ENCODE measurements at places on chromosomes 2 and 18. TPM values are rescaled to one million over a fixed set of nuclear protein-coding genes. Genes with fewer than 3 reads are reported as not detected.
A peak's percentile ranks its signal among the peaks of the same experiment; 100 is the strongest.

SERPINB4 gene
- polyA plus RNA-seq: not detected

GRCh38 chr18:48868468-48869466 lies 82.0 kb downstream of the SMAD7 start:
- no peak for DNase-seq

DNA sequence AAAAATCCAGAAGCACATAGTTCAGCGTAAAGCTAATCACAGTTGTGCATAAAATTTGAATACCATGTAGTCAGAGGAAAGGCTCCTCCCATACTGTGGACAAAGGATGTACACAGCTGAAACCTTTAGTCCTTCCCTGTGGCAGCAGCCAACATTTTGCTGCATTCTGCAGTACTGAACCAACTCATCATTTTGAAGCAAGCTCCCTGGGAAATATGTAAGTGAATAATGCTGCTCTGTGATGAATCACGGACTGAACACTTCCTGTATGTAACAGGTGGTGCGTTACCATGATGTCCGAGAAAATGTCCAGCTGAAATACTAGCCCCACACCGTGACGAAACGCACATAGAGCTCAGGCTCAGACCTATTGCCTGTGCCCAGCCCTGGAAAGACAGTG lies 421.1 kb upstream of the RAB12 start:
- no peak for DNase-seq

DNA sequence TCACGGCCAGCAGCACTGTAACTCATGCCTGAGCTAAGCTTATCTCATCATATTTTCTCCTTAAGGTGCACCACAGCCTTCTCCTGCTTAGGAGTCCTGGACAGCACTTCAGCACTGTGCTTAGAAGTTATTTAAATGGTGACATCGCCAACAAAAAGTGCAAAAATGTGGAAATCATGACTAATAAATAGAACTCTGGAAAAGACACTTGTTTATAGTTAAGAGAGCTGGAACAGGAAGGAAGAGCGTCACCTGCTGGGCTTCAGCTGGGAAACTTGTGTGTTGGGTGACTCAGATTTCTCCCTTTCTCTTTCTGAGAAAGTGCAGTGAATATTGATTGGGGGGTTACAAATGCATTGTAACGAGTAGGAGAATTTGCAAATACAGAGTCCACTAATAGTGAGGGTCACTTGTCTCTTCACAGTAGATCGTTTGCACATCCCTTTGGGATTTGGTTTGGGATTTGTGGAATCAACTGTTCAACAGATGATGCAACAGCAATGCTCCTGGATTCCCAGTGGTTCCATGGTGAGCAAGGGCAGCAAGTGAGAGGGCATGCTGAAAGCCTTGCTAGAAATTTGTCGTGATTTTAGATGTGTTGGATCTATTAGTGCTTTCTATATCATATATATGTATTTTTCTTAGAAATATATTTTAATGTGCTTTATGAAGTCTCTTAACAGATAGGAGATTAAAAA lies 84.2 kb downstream of the DOK6 start:
- peak; percentile 55 for DNase-seq

DNA sequence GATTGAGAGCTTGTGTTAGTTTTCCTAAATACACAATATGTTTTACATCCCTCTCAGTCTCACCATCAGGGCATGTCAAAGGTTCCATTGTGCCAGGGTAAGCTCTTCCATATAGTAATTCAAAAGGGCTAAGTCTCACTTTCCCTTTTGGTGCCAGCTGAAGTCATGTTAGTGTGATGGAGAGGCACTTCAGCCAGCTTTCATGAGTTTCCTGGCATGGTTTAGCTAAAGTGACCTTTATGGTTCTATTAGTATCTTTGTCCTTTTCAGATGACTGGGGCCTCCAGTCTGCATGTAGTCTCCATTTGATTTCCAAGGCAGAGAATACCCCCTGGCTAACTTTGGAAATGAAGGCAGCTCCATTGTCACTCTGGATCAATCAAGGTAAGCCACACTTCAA lies 27.2 kb downstream of the NAT8 start:
- DNase-seq: no peak

- DNase-seq: no peak
These were observed 13.1 kb downstream of the EIF4E2 start for GRCh38 chr2:232563580-232563979.

DNA sequence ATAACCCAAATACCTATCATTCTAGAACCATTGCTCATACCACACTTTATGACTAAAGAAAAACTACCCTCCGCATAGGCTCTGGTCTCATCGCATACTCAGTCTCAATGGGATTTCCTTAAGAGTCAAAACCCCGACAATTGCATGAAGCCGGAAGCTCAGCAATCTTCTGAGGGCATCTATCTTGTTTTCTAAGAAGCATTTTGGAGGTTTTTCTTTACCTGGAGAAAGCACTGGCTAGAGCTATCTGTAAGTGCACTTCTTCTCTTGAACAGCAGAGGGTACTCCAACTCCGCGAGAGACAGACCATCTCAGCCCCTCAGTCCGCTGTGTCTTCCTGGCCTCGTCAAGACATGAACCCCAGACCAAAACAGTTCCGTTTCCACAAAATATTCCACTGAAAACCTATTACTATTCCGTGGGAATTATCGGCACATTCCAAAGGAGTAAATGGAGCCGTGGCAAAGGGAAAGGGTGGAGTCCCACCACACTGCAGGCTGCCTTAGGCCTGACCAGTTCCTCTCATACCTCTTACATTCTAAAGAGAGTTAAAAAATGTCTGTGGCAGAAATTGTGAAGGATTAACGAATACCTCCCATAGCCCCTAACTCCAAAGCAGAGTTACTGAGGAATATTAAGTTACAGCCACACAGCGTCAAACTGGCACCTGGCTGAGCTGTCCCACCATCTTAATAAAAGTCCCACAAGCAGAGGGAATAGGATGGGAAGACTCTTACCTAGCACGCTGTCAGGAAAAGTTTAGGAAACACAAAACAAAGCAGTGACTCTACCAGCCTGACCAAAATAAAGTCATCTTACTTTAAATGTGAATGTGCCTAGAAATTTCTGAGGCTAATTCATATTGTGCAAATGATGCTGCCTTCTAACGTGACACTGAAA lies 325.6 kb upstream of the VRK2 start:
- DNase-seq: peak; percentile 61

DNA sequence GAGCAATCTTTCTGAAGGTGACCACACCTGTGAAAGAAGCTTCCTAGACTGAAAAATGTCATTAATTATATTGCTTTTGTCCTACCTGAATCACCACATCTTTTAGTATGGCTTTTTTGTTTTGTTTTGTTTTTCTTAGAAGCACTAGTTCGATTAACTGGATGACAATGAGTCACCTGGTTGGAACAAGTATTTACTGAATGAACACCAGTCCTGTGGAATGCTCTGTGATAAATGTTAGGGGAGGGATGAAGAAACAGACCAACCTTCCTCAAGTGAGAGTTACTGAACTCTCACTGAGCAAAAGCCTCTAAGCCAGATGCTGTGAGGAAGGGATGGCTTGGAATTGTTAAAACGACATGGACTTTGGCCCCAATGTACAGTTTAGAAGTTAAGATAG lies 26.8 kb upstream of the DCC start:
- DNase-seq: no peak

- DNase-seq: no peak
These were observed 320.3 kb upstream of the NRP2 start for GRCh38 chr2:205361970-205362369.

DNA sequence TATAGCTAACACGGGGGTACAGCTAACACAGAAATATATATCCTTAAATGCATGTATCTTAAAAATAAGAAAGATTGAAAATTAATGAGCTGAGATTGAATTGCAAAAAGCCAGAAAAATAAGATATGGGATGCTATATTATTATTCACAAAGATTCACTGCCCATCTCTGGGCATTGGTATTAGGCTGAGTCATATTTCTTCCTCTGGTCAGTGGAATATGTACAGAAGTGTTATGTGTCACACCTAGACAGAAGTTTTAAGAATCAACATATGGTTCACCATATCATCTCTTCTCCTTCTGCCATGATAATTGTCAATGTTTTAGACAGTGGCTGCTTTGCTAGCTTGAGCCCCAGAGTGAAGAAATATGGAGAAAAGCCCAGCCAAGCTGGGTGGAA lies 14.0 kb upstream of the MCFD2 start:
- no peak for DNase-seq

DNA sequence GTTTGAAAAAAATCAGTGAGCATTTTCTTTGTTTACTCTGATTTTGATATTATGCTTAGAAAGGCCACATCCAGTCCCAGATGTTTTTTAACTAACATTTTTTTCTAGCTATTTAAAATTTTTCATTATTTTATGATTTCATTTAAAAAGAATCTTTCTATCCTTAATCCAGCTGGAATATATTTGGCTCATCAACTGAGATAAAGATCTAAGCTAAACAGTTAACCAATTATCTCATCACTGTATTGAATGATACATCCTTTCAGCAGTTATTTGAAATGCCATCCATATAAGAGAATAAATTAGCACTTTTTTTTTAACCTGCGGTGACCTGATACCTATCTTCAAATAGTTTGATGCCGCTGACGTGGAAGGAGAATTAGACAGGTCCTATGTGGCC lies 245.5 kb upstream of the COPS8 start:
- DNase-seq: no peak

- DNase-seq: no peak
These were observed 62.0 kb downstream of the GPR39 start for GRCh38 chr2:132478461-132479105.

- peak; percentile 69 for DNase-seq
These were observed 622 bp upstream of the KCMF1 start for GRCh38 chr2:84970210-84970867.

DNA sequence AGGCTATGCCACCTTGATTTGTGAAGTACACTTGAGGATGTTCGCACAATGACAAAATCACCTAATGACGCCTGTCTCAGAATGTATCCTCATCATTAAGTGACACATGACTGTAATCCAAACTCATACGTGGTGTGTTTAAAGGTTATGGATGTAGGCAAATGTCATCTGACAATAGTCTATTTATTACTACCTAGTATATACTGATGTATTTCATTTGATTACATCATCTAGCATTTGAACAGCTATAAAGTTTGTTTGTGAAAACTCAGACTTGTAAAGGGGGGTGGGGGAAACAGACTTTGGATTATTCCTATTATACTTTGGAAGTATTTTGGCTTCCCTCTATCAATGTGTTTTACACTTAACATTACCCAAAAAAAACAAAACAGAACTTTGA lies 129.9 kb downstream of the TANC1 start:
- DNase-seq: peak; percentile 56

GRCh38 chr2:10513201-10513600 lies 65.1 kb upstream of the ODC1 start:
- no peak for DNase-seq
